ENCODE measurements at places on chromosomes 3 and 15.
A peak's percentile ranks its signal among the peaks of the same experiment; 100 is the strongest.

DNA sequence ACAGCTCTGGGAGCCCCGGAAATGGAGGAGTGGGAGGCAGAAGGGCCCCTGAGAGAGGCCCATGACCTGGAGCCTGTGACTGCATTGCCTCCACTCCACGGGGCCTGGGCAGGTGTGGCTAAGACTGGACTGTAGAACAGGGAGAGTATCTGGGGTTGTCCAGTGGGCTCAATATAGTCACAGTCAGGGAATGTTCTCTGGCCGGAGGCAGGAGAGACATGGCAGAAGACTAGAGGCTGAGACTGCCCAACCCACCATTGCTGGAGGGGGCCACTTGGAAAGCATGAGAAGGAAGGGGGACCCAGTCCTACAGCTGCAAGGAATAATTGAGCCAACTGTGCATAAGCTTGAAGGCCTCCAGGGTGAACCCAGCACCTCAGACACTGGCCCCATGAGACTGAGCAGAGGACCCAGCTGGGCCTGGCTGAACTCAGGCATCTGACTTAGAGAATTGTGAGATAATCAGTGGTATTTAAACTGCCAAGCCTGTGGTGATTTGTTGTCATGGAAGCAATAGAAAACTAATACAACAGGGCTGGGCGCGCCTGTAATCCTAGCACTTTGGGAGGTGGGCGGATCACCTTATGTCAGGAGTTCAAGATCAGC, 33.1 kb downstream of the NIPA2 start:
- DNase-seq: no peak

GRCh38 chr3:67489816-67490215, 164.6 kb downstream of the SUCLG2 start:
- DNase-seq: no peak

DNA sequence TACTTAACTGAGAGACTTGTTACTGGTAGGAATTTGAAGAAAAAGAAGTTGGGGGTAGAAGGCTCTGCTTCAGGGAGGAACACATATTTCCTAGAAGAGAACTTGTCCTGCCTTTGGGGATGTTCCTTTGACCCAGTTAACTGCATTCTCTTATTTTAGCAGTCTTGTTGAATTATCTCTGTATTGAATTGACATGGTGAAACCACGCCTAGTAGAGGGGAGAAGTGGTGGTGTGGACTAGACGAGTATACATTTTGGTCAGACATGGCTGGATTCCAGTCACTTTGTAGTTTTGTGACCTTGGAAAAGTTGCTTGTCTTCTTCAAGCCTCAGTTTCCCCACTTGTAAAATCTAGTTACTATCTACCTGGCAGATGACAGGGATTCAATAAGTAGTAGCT, 87.8 kb downstream of the FNDC3B start:
- no peak for DNase-seq

GRCh38 chr3:32392536-32393302, 1.1 kb downstream of the CMTM7 start:
- peak; percentile 37 for DNase-seq

GRCh38 chr3:63287610-63288009, 9.5 kb downstream of the SYNPR start:
- DNase-seq: no peak

- DNase-seq: no peak
Measured at GRCh38 chr15:48550822-48551525, 94.5 kb downstream of the FBN1 start.

DNA sequence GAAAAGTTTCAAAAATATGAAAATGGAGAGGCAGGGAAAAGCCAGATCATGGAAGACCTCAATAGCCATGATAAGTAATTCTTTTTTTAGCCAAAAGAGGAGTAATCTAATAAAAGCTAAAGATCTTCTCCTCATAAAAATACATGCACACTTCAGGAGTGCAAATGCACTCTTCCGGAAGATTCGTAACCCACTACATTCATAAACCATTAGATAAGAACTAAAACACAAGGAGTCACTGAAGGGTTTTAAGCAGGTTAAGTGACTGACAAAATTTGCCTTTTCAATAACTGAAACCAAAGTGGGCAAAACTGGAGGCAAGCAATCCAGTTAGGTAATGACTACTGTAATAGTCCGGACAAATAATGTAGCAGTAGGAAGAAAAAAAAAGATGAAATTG, 46.0 kb downstream of the UBE3A start:
- DNase-seq: no peak

DNA sequence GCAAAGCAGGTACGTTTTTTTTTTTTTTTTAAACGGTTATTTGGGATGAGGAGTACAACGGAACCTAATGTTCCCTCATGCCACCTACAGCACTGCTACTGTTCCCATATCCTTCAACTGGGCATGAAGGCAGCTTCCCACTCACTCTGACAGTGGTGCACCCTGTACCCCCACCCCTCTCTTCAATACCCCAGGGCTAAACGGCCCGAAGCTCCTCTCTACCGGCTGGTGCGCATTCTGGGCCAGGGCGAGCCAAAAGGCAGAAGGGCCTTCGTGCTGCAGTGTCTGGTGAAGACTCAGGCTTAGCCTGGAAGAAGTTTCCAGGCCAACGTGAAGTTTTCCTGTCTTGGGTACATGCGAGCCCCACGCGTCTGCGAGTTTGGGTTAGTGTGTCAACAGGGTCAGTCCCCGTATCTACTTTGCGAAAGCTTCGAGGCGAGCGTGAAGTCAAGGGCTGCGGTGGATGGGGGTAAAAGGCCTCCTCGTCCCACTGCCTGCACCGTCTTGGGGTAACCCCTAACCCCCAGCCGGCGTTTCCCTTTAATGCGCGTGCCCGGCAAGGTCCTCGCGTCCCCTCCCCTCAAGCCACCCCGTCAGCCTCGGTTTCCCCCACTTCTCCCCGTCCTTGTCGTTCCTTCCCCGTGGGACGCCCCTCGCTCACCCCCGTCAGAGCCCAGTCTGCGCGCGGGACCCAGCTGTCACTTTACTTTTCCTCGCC, 765 bp upstream of the UBE2E2 start:
- no peak for DNase-seq

DNA sequence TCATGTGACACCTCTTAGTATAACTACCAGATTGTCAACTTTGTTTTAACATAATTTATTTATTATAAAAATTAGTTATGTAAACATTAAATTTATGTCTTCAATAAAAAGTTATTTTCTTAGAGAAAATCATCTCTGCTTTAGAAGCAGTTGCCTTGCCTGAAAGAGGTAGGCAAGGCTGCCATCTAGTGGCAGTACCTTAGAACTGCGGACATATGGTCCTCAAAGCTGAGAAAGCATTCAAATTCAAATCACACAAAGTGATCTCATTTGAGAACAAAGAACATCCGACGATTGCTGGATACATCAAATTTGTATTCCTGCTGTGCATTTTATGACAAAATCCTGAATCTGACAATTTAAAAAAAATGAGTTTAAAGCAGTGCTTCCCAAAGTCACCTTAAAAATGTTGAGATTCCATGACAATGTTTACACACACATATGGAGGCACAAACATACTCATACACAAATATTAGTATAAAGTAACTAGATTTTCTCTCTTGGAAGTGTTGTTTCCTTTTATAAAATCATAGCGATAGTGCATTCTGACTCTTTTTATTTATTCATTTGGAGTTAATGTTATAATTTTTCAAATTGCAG, 617.4 kb downstream of the CADM2 start:
- DNase-seq: peak; percentile 48

- no peak for DNase-seq
Measured at GRCh38 chr3:115052906-115053305, 94.2 kb downstream of the ZBTB20 start.

DNA sequence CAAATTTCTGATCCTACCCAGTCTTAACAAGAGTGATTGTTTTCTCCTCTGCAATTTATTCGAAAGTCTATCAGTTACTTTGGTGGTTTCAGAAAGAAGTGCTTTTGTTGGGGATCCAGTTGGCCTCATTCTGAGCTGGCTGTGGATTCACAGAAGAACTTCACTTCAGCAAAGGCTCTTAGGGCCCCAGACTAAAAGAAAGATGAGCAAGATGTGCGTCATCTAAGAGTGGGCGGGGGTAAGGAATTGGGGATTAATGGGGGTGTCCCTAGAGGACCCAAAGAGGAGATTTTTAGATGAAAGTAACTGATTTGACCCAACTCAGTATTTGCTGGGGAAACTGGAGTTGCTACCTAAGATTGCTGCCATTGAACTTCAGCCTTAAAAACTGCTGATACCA, 63.9 kb upstream of the TSEN2 start:
- no peak for DNase-seq

GRCh38 chr3:26292780-26293179, 329.8 kb upstream of the LRRC3B start:
- DNase-seq: no peak

GRCh38 chr3:189862385-189862998, 231.3 kb downstream of the TP63 start:
- DNase-seq: no peak

- DNase-seq: no peak
Measured at GRCh38 chr15:45224621-45225217, 27.3 kb upstream of the SLC28A2 start.

- no peak for DNase-seq
Measured at GRCh38 chr3:129702934-129703712, 96.6 kb upstream of the PLXND1 start.

- no peak for DNase-seq
Measured at GRCh38 chr15:93454788-93455187, 365.8 kb upstream of the RGMA start.

GRCh38 chr3:148131990-148132638, 565.6 kb upstream of the AGTR1 start:
- DNase-seq: no peak

- no peak for DNase-seq
Measured at GRCh38 chr3:195221876-195222617, 48.9 kb downstream of the XXYLT1 start.

DNA sequence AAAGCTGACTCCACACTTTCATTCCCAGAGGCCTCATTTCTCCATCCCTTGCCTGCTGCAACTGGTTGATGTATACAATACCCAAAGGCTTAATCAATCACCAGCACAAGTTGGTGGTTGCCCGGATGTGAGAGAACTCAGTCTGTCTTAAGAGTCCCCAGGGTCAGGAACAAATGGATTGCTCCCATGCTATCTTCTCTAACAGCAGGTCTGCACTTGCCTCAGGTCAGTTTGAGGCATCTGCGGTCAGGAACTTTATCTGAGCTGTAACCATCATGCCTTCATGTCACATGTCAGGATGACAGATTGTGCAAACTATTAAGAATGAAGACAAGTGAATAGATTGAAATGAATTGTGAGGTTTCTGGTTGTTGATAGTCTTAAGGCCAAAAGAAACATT, 56.1 kb downstream of the BFSP2 start:
- no peak for DNase-seq

DNA sequence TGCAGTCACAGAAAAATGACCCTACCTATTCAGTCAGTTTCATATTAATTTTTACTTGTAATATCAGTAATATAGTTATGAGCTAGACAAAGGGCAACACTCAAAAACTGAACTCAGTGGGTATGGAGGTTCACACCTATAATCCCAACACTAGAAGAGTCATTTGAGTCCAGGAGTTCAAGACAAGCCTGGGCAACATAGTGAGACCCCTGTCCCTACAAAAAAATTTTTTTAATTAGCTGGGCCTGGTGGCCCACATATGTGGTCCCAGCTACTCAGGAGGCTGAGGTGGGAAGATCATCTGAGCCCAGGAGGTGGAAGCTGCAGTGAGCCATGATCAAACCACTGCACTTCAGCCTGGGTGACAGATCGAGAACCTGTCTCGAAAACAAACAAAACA, 3.1 kb downstream of the TMF1 start:
- no peak for DNase-seq

DNA sequence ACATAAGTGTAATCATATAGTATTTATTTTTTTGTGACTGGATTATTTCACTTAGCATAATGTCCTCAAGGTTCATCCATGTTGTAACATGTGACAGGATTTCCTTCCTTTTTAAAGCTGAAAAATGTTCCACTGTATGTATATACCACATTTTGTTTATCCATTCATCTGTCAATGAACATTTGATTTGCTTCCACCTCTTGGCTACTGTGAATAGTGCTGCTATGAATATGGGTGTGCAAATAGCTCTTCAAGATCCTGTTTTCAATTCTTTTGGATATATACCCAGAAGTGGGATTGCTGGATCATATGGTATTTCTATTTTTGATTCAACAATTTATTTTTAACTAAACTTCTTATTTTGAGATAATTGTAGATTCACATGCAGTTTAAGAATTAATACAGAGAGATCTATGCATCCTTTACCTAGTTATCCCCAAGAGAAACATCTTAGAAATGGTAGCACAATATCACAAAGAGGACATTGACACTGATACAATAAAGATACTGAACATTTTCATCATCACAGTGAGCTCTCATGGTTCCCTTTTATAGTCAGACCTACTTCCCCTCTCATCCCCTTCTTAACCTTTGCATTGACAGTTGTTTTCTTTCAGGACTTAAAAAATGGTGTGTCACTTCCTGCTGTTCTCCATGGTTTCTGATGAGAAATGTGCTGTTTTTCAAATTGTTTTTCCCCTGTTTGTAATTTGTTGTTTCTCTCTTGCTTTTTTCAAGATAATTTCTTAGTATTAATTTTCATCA, 90.1 kb downstream of the SATB1 start:
- DNase-seq: no peak

- DNase-seq: peak; percentile 40
Measured at GRCh38 chr3:159789742-159790635, 198.6 kb upstream of the IL12A start.

DNA sequence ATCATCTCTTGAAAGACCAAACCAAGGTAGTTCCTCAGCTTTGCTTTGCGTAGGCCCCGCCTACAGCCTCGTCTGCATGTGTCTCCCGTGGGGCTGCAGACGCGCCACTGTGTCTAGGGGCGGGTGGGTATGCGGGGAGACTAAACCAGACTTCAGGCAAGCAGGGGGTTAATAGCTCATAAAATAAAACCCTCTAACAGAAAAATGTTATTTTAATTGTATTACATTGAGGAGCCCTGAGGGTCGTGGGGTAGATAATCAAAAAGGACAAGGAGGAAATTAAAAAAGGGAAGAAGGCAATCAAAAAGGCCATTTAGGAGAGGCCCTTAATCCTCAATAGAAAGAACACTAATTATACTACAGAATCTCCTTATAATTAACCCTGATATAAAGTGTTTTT, 247.6 kb upstream of the ICE2 start:
- no peak for DNase-seq

DNA sequence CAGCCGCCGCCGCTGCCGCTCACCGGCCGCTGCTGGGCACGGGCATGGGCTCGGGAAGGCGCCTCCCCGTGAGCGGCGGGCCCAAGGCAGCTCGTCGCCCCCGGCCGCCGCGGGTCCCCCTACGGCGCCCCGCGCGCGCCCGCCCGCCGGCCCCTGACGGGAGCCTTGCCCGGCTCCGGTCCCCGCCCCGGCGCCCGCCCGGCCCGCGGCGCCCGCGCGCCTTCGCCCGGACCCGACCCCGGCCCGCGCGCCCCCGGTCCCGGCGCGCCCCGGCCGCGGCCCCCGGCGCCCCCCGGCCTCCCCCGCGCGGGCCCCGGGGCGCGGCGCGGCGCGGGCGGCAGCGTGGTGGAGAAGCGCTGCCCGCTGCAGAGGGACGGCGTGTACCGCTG, 177.7 kb downstream of the OR4M2 start:
- no peak for DNase-seq

GRCh38 chr3:9183811-9184460, 65.5 kb downstream of the SRGAP3 start:
- no peak for DNase-seq

Measured in left colon (tissue), 2 donors.